ENCODE measurements at places on chromosomes 3 and 15. TPM values are rescaled to one million over a fixed set of nuclear protein-coding genes. Genes with fewer than 3 reads are reported as not detected.

Gene LIPC
- 3.4 TPM for total RNA-seq

Gene SERPINI1
- 1.3 TPM for total RNA-seq

Gene OR4M2
- total RNA-seq, result not detected

Gene PCCB
- total RNA-seq, result 35.8 TPM

Gene C3orf62
- total RNA-seq, result 5.5 TPM

Gene CCDC54
- not detected for total RNA-seq

Gene GCHFR
- total RNA-seq, result 25.5 TPM

Data from mucosa of descending colon (tissue), 3 donors.